Activated naive CD8-positive, alpha-beta T cell treated with anti-CD3 and anti-CD28 coated beads, Interleukin-2, amount 10 ng/mL, durations not matched to agents 7 days and 5 days (primary cell): ENCODE measurements at places on chromosomes 7 and 10. TPM values are rescaled to one million over a fixed set of nuclear protein-coding genes. Genes with fewer than 3 reads are reported as not detected.

Gene TMEM196
- total RNA-seq, result not detected

Gene SH2D4B
- 0.22 TPM for total RNA-seq

Gene PPP1R3C
- total RNA-seq, result 0.11 TPM

Gene CASD1
- total RNA-seq, result 17.8 TPM

Gene TRPV5
- not detected for total RNA-seq

- H3K36me3 ChIP-seq, result peaks cover 22% of the 10 kb centered on the region
- no peaks in the 10 kb centered on the region for H3K27me3 ChIP-seq
- no peak for DNase-seq
- peaks cover 20% of the 10 kb centered on the region for H3K4me1 ChIP-seq
- H3K4me3 ChIP-seq, result peak overlapping the region; percentile 28
These were observed 34.0 kb downstream of the ZNF438 start for GRCh38 chr10:30997536-30998235.

DNA sequence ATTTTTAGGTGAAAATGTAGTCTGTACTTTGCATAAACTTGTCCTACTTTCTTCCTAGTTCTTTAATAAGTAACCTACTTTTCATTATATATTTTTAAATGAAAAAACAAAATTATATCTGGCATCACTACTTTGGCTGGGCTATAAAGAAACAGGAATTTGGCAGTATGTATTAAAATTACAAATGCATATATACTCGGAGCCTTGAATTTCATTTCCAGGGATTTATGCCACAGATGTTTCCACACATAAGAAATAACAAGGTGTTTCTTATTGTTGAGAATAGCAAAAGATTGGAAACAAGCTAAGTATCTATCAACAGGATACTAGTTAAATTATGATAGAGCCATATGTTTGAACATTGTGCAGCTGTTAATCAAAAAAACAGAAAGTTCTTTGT is 2.2 kb upstream of the ARHGAP12 start:
- no peaks in the 10 kb centered on the region for H3K36me3 ChIP-seq
- H3K4me1 ChIP-seq, result peaks cover 31% of the 10 kb centered on the region
- H3K27me3 ChIP-seq, result peaks cover 10% of the 10 kb centered on the region
- H3K27ac ChIP-seq, result no peak overlapping the region
- H3K4me3 ChIP-seq, result no peak overlapping the region
- DNase-seq, result no peak

GRCh38 chr7:132966754-132967469 is 115.0 kb downstream of the CHCHD3 start:
- H3K4me3 ChIP-seq, result no peak overlapping the region
- H3K36me3 ChIP-seq, result peaks cover 7% of the 10 kb centered on the region
- no peak overlapping the region for H3K27ac ChIP-seq
- DNase-seq, result no peak
- no peaks in the 10 kb centered on the region for H3K27me3 ChIP-seq

DNA sequence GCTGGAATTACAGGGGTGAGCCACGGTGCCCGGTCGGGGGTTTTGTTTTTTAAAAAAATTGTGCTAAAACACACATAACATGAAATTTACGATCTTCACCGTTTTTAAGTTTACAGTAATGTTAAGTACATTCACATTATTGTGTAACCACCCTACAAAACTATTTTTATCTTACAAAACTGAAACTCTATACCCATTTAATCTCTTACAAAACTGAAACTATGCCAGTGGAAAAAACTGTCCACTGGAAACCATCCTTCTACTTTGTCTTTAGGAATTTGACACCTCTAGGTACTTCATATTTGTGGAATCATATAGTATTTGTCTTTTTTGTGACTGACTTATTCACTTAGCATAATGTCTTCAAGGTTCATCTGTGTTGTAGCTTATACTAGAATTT is 1.0 kb upstream of the PSMC2 start:
- H3K27me3 ChIP-seq, result no peaks in the 10 kb centered on the region
- peaks cover 12% of the 10 kb centered on the region for H3K36me3 ChIP-seq

GRCh38 chr7:31814187-31814586 is 127.2 kb downstream of the PPP1R17 start:
- H3K27ac ChIP-seq, result no peak overlapping the region
- H3K36me3 ChIP-seq, result no peaks in the 10 kb centered on the region
- no peak for DNase-seq
- H3K4me3 ChIP-seq, result no peak overlapping the region
- H3K4me1 ChIP-seq, result no peaks in the 10 kb centered on the region
- H3K27me3 ChIP-seq, result no peaks in the 10 kb centered on the region

DNA sequence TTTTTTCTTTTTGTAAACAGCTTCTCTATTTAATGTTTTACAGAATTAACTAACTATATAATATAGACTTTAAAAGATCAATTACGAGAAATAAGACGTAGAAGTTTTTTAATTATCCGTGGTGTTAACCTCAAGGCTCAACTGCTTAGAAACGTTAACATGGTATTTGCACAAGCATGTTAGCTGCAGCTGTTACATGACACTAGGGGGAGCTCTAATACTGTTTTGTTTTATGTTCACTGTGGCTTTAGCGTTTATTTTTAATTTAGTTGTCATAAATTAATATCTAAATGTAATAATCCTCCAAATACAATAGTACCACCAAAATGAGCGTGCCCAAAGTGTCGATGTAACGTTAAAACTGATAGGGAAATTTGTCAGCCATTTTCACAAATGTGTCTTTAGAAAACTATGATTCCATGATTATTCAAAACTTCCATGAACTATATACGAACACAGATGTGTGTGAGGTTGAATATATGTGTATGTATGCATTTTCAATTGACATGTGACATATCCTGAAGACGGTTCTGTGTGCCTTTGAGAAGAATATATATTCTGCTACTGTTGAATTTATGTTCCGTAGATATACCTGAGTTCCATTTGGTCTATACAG is 828.8 kb upstream of the MBL2 start:
- H3K27ac ChIP-seq, result no peak overlapping the region
- no peak for DNase-seq
- H3K36me3 ChIP-seq, result no peaks in the 10 kb centered on the region
- H3K4me1 ChIP-seq, result no peaks in the 10 kb centered on the region
- no peak overlapping the region for H3K4me3 ChIP-seq

- H3K4me1 ChIP-seq, result no peaks in the 10 kb centered on the region
- DNase-seq, result no peak
- no peaks in the 10 kb centered on the region for H3K36me3 ChIP-seq
These were observed 384.7 kb upstream of the FZD8 start for GRCh38 chr10:36026656-36027390.

GRCh38 chr10:90313576-90314325 is 544.1 kb downstream of the HTR7 start:
- H3K27ac ChIP-seq, result no peak overlapping the region
- no peaks in the 10 kb centered on the region for H3K36me3 ChIP-seq
- no peak overlapping the region for H3K4me3 ChIP-seq
- no peaks in the 10 kb centered on the region for H3K27me3 ChIP-seq
- no peaks in the 10 kb centered on the region for H3K4me1 ChIP-seq
- DNase-seq, result no peak

DNA sequence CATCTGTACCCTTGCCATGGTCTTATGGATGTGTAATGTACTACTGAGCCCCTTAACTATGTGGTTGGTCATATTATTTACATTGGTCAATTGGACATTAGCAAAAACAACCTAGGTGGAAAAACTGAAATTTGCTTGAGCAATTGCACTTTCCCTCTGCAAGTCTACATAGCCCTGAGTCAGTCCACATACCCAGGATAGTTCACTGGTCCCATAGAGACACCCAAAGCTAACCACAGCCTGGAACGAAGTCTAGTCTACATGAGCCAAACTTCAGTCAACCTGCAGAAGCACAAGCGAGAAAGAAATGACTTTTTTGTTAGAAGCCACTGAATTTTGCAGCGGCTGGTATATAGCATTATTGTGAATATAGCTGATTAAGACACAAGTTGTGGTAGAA is 37.6 kb upstream of the COL1A2 start:
- H3K27ac ChIP-seq, result no peak overlapping the region
- no peak for DNase-seq
- H3K27me3 ChIP-seq, result peaks cover 2% of the 10 kb centered on the region
- no peak overlapping the region for H3K4me3 ChIP-seq
- no peaks in the 10 kb centered on the region for H3K4me1 ChIP-seq
- no peaks in the 10 kb centered on the region for H3K36me3 ChIP-seq

DNA sequence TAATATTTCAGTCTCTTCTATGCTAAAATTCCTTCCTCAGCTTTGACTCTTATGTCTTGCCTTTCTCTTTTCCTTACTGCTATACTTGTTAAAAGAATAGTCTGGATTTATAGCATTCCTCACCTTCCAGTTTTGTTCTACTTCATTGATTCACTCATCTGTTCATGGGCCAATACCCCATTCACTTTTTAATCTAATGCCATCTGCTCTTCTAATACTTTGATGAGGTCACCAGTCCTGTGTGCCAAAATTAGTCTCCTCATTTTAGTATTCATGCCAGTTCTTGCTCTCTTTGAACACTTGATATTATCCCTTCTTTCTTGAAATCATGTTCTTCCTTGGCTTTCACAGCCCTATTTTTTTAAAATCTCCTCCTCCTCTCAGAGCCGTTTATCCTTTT is 19.3 kb downstream of the STK17A start:
- no peak for DNase-seq
- H3K4me1 ChIP-seq, result peaks cover 31% of the 10 kb centered on the region
- H3K27ac ChIP-seq, result no peak overlapping the region
- H3K4me3 ChIP-seq, result no peak overlapping the region
- peaks cover 31% of the 10 kb centered on the region for H3K36me3 ChIP-seq

GRCh38 chr10:3197348-3198003 is 24.9 kb upstream of the PITRM1 start:
- peaks cover 75% of the 10 kb centered on the region for H3K27me3 ChIP-seq
- H3K4me1 ChIP-seq, result peaks cover 30% of the 10 kb centered on the region
- H3K4me3 ChIP-seq, result peak overlapping the region; percentile 35

GRCh38 chr7:16055263-16055976 is 365.9 kb downstream of the CRPPA start:
- H3K27ac ChIP-seq, result no peak overlapping the region
- no peaks in the 10 kb centered on the region for H3K36me3 ChIP-seq
- peaks cover 2% of the 10 kb centered on the region for H3K27me3 ChIP-seq
- no peak overlapping the region for H3K4me3 ChIP-seq
- H3K4me1 ChIP-seq, result no peaks in the 10 kb centered on the region
- DNase-seq, result no peak

GRCh38 chr10:1519391-1519790 is 217.9 kb downstream of the ADARB2 start:
- H3K27me3 ChIP-seq, result peaks cover 5% of the 10 kb centered on the region
- H3K27ac ChIP-seq, result no peak overlapping the region
- DNase-seq, result no peak
- no peaks in the 10 kb centered on the region for H3K36me3 ChIP-seq

- H3K27ac ChIP-seq, result peak overlapping the region; percentile 32
- no peaks in the 10 kb centered on the region for H3K27me3 ChIP-seq
- no peak for DNase-seq
- no peak overlapping the region for H3K4me3 ChIP-seq
- peaks cover 39% of the 10 kb centered on the region for H3K4me1 ChIP-seq
These were observed 22.0 kb downstream of the CSGALNACT2 start for GRCh38 chr10:43160046-43160920.
